ENCODE measurements at places on chromosomes 4 and X.

- DNase-seq, result no peak
Observed at GRCh38 chr4:30256116-30256832, 463.9 kb upstream of the PCDH7 start.

DNA sequence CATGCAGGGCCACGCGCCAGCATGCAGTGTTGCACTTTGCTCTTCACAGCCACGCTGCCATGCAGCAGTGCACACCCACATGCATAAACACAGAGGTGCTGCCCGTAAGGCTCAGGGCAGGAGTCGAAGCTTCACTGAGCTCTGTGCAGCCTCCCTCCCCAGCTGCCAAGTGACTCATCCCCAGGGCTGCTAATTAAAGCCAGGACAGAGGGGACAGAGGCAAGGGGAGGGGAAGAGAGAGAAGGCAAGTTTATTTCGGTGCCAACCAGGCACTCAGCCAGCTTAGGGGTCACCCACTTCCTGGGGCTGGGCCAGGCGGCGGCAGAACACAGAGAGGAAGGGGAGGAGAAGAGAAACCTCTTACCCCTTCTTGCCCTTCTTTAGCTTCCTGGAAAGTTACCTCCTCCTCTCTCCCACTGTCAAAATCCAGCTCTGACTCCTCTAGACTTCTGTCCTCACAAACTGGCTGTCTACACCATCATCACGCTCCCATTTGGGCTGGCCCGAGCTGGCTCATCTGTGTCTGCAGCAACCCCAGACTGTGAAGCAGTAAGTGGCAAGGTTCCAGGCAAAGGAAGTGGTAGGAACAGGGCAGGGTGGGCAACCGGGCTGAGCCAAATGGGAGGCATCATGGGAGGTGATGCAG, 6.2 kb upstream of the IQSEC2 start:
- no peak for DNase-seq

DNA sequence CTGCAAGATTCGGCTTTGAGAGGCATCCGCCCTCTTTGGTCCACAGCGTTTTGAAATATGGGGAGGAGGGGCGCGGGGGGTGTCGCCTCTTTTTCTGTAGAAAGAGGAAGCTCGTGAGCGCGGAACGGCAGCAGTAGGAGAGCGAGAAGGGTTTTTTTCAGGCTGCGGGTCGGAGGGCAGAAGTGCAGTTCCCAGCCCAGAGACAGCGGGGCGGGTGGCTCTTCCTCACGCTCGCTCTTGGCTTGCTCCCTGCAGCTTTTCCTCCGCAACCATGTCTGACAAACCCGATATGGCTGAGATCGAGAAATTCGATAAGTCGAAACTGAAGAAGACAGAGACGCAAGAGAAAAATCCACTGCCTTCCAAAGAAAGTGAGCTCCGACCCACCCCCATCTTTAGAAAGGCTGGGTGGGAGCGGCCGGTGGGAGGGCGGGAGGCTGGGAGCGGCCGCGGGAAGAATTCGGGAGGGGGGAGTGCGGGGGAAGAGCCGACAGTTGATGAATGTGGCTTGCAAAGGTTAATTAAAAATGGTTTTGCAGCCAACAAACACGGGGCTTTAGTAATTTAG, 1.2 kb downstream of the TMSB4X start:
- DNase-seq, result peak; percentile 24

DNA sequence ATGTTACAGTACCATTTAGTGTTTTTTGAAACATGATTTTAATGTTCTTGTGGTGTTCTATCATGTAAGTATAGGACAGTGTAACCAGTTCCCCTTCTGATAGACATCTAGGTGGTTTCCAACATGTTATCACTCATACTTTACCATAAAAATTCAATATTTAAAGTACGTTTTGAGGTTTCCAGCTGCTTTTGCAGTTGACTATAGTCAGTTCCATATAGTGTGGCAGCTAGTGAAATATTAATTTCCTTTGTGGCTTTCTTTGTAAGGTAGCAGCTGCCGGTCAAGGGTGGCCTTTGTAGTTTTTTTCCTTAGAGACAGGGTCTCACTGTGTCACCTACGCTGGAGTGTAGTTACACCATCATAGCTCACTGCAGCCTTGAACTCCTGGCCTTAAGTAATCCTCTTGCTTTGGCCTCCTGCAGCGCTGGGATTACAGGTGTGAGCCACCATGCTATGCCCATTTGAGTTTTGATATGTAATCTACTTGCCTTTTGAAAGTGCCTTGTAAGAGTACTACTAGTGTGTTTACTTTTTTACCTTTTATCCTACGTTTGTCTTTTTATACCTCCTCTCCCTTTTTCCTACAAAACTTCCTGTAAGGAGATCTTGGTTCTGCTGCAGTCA, 63.0 kb downstream of the ARHGAP10 start:
- peak; percentile 39 for DNase-seq

DNA sequence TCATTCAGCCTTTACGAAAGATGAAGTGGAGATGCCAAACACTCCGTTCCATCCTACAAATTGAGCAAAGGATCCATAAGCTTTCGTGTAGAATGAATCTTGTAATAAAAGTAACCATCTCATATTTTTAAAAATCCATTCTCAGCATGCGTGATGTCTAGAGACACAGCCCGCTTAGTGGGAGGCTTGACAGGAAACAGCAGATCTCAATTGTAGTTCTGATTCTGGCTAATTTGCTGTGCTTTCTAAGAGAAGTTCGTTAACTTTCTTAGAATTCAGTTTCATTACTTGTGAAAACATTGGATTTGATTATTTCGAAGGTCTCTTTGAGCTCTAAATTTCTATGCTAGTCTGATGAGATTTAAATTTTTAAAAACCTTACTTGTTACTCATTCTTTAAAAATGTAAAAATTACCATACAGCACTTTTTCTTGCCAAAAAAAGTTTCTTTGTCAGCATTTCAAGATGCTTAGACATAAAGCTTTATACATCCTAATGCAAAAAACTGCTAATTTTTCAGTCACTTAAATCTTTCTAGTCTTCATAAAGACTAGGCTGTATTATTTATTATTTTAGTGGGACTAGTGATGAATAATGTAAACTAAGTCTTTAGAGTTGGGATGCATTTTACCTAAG, 66.9 kb upstream of the NEIL3 start:
- no peak for DNase-seq

DNA sequence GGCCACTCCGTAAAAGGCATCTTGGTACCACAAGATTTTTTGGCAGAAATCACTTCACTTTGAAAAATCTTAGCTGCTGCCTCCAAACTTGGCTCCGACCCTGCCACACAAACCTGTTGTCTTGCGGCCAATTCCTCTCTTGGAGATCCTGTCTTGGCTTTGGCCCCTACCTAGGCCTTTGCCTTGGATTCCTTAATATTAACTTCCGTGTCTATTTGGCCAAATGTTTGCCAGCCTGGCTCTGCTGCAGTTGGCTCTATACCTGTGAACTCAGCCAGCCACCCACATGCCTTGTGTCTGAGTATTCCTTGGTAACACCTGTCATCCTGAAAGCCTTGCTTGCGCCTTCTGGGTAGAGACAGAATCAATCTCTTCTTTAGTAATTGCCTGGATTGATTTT, 12.5 kb downstream of the GRXCR1 start:
- no peak for DNase-seq

- no peak for DNase-seq
Observed at GRCh38 chr4:147285751-147286150, 195.1 kb upstream of the EDNRA start.

- no peak for DNase-seq
Observed at GRCh38 chrX:41025926-41026701, 59.1 kb upstream of the USP9X start.

DNA sequence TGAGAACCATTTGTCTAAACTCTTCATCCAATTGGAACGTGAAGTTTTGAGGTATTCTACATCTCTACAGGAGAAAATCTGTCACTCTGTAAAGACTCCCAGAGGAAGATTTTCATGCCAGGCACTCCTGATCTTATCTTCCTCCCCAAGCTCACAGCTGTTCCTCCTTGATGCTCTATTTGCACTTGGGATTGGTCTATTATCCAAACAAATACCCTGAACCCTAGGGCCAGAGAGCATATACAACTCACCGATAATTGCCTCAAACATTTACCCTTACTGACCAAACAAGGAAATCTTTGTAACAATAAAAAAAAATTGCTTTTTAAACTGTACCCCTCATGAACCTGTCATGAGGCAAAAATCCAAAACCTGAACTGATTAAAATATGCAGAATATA, 372.7 kb downstream of the SH2D1A start:
- no peak for DNase-seq
